ENCODE measurements at places on chromosomes 11 and 22.

DNA sequence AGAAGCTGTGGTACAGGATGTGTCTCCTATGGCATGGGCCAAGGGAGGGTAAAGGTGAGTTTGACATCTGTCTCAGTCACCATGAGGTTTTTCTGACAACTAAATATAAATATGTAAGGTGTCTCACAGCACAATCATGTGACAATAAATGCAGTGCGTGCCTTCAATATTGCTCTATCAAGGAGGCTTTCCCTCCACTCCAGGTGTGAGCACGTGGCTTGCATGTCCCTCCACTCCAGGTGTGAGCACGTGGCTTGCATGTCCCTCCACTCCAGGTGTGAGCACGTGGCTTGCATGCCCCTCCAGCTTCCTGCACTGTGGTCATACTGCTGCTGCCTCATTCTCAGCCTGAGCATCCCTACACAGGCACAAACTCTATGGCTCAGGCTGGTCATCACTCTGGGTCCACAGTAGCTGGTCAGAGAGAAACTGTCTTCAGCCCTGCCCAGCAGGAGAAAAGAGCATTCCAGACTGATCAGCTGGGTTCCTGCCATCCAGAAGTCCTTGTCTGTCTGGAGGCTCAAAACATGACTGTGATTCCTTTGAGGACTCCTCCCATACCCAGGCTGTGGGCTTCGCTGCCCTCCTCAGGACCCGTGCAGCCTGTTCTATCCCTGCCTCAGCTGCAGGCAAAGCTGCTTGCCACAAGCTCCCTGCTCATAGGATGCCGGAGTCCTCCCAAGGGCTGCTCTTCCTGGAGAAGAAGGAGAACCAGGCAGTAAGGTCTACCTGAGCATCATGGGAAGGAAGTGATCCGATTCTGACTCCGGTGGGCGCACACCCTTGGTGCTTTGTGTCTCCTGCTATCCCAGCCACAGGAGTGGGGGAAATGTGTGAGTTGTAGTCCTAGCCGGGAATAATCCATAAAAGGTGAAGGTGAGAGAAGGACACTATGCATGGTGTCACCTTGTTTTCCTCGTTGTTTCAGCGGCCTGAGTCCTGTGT is 33.4 kb upstream of the VPREB1 start:
- peak overlapping the region; percentile 36 for H3K4me3 ChIP-seq
- no peaks in the 10 kb centered on the region for H3K27me3 ChIP-seq
- no peaks in the 10 kb centered on the region for H3K36me3 ChIP-seq

DNA sequence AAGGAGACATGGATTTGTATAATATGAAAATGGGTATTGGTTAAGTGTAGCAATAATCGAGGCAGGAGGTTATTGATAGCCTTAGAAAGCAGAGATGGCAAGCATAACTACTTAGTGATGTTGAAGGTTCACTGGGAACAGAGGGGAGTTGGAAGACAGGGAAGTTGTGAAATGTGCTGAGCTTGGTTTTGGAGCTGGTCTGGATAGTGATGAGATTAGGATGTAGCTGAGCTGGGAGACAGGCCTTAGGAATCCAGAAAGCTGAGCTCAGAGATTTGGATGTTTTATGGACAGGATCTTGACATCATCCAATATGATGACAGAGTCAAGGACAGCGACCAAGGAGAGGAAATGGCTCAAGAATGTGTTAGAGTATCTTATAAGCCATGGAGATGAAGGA is 113.1 kb downstream of the ARHGAP42 start:
- H3K27me3 ChIP-seq, result no peaks in the 10 kb centered on the region
- no peaks in the 10 kb centered on the region for H3K4me1 ChIP-seq
- H3K36me3 ChIP-seq, result no peaks in the 10 kb centered on the region
- DNase-seq, result no peak
- no peak overlapping the region for H3K27ac ChIP-seq

GRCh38 chr11:12812849-12813248 is 138.6 kb downstream of the TEAD1 start:
- no peak overlapping the region for H3K27ac ChIP-seq
- H3K4me3 ChIP-seq, result no peak overlapping the region
- H3K27me3 ChIP-seq, result peaks cover 31% of the 10 kb centered on the region
- no peak for DNase-seq
- no peaks in the 10 kb centered on the region for H3K36me3 ChIP-seq

DNA sequence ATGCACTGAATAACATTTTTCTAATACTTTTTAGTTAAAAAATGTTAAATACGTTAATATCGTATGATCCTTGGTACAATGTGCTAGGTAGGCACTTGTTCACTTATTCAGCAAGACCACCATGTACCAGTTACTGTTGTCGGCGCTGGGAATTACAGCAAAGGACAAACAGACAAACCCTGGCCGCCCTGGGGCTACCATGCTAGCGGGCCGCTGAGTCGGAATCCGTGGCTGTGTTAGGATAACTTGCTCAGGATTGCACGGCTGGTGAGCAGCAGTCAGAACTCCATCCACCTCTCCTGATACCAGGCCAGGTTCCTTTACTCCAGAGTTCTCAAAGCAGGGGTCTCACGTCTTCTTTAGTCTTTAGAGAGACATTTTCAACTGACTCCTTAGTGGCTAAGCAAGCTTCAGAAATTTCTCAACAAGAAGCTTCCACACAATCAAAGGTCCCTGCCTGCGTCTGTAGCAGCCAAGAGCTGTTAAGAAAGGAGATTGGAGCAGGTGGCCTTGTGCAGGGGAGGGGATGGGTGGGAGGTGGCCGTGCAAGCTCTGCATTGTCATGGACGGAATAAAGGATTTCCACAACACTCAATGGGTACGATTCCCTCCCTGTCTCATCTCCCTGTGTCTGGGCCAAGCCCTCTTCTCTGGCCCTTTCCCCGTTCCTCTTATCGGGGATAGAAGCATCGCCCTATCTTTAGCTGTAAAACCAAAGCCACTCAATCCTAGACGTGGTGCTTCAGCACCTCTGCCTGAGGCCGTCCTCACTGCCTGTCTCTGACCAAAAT is 39.8 kb upstream of the NNMT start:
- no peak overlapping the region for H3K27ac ChIP-seq
- H3K27me3 ChIP-seq, result no peaks in the 10 kb centered on the region
- no peaks in the 10 kb centered on the region for H3K4me1 ChIP-seq
